Immature natural killer cell (primary cell): ENCODE measurements at places on chromosomes 6 and 20. TPM values are rescaled to one million over a fixed set of nuclear protein-coding genes. Genes with fewer than 3 reads are reported as not detected.

The RBM24 gene
- polyA plus RNA-seq: not detected

The KIAA0408 gene
- polyA plus RNA-seq: not detected

- no peak for DNase-seq
These were observed 229.3 kb upstream of the TENT5A start for GRCh38 chr6:81981812-81982211.

- DNase-seq: no peak
These were observed 146.9 kb upstream of the AHI1 start for GRCh38 chr6:135644394-135644793.

GRCh38 chr6:125598422-125598821 is 151.0 kb upstream of the HEY2 start:
- DNase-seq: no peak

The PROKR2 gene
- not detected for polyA plus RNA-seq

The FAM110A gene
- polyA plus RNA-seq: 20.7 TPM

DNA sequence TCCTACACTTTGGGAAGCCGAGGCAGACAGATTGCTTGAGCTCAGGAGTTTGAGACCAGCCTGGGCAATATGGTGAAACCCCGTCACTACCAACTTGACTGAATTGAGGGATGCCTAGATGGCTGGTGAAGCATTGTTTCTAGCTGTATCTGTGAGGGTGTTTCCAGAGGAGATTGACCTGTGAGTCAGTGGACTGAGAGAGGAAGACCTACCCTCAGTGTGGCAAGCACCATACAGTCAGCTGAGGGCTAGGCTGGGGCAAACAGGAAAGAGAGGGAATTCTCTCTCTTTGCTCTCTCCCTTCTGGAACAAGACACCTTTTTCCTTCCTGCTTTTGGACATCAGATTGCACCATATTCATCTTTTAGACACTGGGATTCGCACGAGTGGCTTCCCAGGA is 3.7 kb upstream of the ZUP1 start:
- DNase-seq: no peak

- DNase-seq: no peak
These were observed 36.8 kb downstream of the NTSR1 start for GRCh38 chr20:62745279-62745951.

The PRR18 gene
- polyA plus RNA-seq: not detected

- DNase-seq: no peak
These were observed 522.4 kb downstream of the HDGFL1 start for GRCh38 chr6:23091795-23092194.

GRCh38 chr6:56245903-56246351 is 1.5 kb downstream of the COL21A1 start:
- DNase-seq: no peak

The EGFL8 gene
- polyA plus RNA-seq: not detected

DNA sequence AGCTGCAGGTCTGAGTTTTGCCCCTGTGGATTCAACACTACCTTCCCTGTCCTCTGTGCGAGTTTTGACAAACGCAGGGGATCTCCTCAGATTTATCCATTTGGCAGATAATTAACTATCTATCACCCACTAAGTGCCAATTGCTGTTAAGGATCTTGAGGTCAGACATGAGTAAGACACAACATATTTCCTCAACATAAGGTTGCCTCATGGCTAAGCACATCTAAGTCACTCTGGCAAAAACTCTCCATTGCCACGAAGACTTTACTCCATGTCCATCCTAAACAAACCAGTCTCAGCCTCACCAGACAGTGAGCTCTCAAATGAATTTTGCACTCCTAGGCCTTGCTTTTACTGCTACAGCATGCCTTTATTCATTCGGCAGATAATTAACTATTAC is 408.4 kb downstream of the MAFB start:
- DNase-seq: no peak

The ZNF184 gene
- polyA plus RNA-seq: 6.6 TPM

The LAMA2 gene
- polyA plus RNA-seq: 0.34 TPM

DNA sequence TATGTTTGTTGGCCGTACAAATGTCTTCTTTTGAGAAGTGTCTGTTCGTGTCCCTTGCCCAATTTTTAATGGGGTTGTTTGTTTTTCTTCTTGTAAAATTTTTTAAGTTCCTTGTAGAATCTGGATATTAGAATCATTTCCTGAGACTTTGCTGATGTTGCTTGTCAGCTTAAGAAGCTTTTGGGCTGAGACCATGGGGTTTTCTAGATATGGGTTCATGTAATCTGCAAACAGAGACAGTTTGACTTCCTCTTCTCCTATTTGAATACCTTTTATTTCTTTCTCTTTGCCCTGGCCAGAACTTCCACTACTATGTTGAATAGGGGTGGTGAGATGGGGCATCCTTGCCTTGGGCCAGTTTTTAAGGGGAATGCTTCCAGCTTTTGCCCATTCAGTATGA is 82.6 kb downstream of the SLC24A3 start:
- no peak for DNase-seq
